Kidney epithelial cell (primary cell): ENCODE measurements at places on chromosomes 2 and 18.

- DNase-seq = no peak
Observed at GRCh38 chr18:49728542-49728941, 84.8 kb downstream of the ACAA2 start.

GRCh38 chr2:8059255-8059654 lies 622.6 kb upstream of the ID2 start:
- no peak for DNase-seq

- DNase-seq = peak; percentile 88
Observed at GRCh38 chr2:103401621-103402020, 639.8 kb downstream of the TMEM182 start.

DNA sequence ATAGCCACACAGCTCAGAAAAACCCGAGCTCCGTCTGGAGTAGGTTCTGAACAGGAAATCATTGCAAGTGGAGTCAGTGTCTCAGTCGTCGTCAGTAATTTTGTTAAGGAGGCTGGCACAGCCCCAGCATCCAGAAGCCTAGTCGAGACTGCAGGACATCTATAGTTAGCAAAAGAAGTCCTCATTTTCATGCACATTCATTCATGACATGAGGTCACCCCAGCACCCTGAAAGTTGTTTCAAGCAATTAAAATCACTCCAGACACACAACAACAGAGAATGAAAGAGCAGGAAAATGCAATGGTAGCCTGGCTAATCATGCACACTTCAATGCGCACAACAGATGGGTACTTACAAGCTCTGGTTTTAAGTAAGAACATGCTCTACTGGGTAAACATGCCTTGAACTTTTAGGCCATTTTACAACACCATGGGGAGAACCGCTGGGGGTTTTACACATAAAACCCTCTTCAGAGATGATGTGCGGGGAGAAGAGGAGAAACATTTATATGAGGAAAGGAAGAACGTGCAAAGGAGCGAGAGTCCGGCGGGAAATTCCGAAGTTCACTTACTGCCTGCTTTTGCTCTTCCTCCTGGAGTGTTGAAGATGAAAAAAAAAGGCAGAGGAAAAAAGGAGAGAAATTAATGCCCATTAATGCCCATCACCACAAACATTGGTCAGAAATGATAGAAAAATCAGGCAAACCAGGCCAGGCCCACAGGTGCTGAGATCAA lies 77.4 kb upstream of the DNMT3A start:
- DNase-seq = no peak

DNA sequence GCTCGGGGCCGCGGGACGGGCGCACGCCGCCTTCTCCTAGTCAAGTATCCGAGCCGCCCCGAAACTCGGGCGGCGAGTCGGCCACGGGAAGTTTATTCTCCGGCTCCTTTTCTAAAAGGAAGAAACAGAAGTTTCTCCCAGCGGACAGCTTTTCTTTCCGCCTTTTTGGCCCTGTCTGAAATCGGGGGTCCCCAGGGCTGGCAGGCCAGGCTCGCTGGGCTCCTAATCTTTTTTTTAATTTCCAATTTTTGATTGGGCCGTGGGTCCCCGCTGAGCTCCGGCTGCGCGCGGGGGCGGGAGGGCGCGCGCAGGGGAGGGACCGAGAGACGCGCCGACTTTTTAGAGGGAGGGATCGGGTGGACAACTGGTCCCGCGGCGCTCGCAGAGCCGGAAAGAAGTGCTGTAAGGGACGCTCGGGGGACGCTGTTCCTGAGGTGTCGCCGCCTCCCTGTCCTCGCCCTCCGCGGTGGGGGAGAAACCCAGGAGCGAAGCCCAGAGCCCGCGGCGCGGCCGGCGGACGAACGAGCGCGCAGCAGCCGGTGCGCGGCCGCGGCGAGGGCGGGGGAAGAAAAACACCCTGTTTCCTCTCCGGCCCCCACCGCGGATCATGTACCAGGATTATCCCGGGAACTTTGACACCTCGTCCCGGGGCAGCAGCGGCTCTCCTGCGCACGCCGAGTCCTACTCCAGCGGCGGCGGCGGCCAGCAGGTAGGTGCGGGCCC lies 617 bp downstream of the FOSL2 start:
- DNase-seq = no peak

DNA sequence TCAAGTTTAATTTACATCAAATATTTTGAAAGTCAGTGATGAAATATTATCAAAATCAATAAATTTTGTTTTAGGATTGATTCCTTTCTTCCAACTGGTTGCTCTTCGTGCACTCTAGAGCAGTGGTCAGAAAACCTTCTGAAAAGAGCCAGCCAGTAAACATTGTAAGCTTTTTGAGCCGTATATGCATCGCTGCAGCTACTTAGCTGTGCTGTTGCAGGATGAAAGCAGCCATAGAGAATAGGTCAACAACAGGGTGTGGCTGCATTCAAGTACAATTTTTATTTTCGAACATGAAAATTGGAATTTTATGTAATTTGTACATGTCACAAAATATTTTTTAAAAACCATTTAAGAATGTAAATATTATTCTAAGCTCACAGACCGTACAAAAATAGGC lies 94.9 kb downstream of the MGAT5 start:
- no peak for DNase-seq

GRCh38 chr2:240983361-240983995 lies 14.9 kb upstream of the SNED1 start:
- no peak for DNase-seq

- peak; percentile 88 for DNase-seq
Observed at GRCh38 chr2:164388511-164388910, 232.8 kb downstream of the GRB14 start.

GRCh38 chr2:189933041-189933440 lies 129.5 kb downstream of the MSTN start:
- DNase-seq = no peak

DNA sequence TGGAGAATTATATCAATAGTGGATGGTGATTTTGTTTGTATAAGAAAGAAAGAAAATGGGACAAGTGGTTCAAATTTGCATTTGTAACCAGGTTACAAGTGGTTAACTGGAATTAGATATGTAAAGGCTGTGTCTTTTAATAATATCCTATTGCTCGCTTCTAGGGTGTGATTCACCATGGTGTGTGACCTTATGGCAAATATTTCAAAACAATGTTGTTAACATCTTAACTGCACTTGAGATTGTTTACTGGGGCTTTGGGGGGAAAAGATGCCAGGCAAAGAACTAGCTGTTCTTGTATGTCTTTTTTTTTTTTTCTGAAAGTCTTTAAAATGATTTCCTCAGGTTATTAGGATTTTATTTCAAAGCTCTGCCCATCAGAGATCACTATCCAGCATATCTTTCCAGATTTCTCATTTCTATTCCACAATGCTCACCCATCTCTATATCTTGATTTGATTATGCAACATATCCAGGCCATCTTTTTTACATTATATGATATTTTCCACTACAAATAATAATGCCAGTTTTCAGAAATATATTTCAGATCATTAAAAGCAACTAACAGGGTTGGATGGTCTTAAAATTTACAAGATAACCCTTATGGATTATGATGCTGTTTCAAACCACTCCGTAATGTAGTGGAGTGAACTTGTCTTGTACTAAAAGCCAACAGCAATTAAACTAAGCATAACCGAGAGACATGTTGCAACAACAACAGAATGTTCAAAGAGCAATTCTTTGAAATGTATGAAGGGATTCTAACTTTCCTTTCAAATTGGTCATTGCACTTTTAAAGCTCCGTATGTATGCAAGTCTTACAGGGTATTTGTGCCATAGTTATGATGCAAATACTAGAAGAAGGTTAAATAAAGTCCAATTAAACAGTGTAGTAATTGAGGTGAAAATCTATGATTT lies 341.5 kb upstream of the ETAA1 start:
- DNase-seq = no peak

DNA sequence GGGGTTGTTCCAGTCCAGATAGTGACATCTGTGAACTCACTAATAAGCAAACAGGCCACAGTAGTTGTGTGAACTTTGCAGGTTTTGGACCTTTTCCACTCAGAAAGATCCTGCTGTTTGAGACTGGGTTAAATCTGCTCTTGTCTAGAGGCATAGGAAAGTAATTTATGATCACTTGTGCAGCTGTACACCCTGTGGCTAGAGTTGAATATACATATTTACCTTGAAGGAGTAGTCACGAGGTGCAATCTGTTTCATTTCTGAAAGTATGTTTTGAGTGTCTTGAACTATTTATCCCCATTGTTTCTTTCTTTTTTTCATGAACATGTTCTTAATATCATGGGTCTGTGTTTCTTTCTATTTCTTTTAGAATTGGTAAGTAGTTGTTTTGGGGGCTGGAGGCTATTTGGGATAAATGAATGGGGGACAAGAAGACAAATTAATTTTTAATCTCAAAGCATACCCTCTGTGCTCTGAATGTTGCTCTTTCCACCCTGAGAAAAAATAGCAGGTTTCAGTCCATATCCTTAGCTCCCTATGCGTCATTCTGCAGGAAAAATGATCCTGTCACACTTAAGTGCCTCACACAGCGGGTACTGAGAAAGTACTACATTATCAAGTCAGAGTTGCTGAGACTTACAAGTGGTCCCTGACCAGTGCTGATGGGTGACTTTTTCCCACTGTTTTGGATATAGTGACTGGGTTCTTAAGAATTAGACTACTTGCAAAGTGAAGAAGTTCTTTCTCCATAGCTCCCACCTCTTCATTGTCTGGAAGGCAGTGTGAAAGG lies 28.2 kb downstream of the DCC start:
- DNase-seq = peak; percentile 19

DNA sequence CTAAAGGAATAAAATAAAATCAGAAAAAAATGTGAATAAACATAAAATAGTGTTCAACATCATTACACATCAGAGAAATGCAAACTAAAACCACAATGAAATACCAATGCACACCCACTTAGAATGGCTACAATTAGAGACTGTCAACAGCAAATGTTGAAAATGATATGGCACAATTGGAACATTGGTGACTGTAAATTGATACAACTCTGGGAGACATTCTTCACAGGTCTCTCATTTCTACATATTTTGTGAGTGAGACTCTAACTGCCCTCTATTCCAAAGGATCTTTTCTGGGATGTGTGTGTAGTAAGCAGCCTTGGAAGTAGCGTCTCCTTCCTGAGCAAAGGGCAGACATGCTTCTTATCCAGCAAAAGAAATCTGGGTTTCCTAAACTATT lies 323.0 kb downstream of the FBXO15 start:
- no peak for DNase-seq

DNA sequence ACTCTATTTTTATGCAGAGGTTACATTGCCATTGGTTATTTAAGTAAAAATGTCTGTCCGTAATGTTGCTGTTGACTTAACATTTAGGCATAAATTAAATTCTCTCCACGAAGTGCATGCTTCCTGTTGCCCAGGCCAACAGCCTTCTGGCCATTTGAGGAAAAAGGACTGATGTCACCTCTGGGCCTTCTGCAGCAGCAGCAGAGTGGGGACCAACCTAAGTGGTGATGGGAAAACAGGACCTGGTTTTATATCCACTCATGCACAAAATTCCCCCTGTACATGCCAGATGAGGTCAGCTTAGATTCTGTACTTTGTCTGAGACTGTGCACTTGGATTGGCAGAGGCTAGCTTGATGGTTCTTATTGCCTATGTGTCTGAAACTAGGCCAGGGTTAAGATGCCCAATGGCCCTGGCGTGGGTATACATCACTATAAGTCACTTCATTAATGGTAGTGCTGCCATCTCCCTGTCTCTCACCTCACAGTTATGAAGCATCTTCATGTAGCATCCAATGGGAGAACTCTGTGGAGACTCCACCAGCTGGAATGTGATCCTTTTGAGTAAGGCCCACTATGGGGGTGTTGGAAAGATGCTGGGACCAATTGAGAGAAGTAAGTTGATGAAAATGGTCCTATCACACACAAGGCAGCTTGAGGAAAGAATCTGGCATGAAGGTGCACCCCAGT lies 4.4 kb downstream of the ARHGAP25 start:
- no peak for DNase-seq

GRCh38 chr2:75799859-75800258 lies 89.1 kb upstream of the GCFC2 start:
- no peak for DNase-seq

DNA sequence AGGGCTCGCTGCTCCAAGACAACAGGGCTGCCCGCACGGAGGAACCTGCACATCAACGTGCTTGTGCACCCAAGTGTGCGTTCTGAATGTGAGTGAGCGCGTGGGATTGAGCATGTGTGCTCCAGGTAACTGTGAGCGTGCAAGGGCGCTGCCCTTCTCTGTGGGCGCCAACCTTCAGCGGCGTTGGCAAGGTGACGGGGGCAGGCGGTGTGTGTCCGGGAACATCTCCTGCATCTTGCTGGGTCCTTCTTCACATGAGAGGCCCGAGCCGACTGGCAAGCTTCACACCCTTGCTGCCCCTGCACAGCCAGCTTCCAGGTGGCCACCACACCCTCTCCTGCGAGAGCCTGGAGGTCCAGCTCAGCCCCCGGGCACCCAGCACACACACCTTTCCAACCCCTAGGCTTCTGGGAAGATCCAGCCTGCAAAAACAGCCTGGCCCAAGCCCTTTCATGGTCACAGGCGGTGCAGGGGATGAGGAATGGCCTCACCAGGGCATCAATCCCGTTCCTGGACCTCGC lies 220.9 kb downstream of the HDAC4 start:
- DNase-seq = no peak

DNA sequence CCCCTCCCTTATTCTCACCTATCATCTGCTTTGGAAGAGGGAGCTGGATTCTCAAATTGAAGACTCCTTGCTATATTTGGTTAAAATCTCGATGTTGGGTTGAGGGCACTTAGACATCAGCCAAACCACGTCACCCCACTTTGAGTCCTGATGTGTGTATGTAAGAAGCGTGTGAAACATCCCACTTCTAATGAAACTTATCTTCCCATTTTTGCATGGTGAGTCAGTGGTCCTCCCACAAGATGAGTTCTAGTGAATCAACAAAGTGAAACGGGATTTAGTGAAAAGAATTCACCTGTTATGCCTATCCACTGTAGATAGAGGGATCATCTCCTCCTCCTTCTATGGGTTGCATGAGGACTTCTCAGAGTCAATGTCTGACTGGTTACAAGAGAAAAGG lies 51.4 kb upstream of the SPRED2 start:
- no peak for DNase-seq

DNA sequence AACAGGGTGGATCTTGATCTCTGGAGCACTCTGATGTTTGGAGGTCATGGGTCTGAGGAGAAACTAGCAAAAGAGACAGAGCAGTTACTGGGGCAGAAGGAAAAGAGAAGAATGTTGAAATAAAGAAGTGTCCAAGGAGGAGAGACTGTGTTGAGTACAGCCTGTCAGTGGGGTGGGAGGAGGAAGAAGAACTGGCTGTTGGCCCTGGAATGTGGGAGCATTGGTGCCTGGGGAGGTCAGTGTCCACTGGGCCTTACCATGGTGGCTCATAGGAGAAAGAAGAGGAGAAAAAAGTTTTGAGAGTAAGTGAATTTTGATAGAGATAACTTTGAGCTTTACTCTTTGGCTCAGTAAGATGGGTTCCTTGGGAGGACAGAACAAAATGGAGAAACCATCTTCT lies 499.0 kb downstream of the TXNL1 start:
- no peak for DNase-seq
